Stimulated activated CD8-positive, alpha-beta memory T cell treated with anti-CD3 and anti-CD28 coated beads, Interleukin-4, amount 100 ng/mL, for 1 hour (primary cell): ENCODE measurements at places on chromosomes 7 and 10.

GRCh38 chr7:92953657-92954056 lies 117.3 kb upstream of the CDK6 start:
- no peak for DNase-seq

DNA sequence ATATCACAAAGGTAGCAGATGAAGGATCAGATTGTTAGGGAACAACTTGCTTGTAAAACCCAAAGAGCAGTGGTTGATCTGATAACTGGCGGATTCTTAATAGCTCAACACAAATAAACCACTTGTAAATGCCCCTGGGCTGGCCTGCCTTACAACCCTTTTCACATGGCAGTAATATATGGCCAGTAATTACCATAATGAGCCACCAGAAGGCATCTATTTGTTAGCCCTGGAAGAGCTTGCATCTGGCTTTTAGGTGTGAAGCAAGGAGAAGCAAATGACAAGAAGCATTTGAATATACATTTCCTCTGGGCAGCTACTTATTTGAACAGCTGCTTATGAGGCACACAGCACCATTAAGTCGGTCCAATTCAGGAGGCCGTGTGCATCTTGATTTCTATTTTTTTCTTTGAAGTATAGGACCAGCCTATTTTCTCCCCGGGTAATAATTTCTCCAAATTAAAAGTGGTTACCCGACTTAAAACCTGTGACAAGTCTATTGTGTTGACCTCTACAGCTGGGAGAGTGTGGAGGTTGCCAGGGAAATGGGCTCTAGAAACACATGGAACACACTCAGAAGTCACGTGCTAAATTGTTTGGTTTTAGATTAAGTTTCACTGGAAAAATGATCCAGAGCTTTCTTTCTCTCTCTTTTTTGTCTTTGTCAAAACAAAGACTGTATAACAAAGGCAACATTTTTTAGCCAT lies 113.4 kb downstream of the SEM1 start:
- no peak for DNase-seq

DNA sequence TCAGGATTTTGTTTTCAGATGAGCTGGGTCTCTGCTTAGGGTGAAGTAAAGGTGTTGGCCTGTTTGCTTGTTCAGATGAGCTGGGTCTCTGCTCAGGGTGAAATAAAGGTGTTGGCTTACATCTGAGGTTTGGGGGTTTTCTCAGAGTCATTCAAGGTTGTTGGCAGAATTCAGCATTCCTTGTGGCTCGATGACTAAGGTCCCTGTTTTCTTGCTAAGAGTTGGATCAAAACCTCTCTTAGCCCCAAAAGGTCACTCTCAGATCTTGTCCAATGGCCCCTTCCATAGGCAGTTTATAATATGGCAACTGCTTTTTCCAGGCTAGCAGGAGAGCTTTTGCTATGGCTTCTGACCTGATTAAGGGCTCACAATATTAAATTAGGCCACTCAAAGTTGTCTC lies 106.6 kb downstream of the ADAM22 start:
- no peak for DNase-seq

DNA sequence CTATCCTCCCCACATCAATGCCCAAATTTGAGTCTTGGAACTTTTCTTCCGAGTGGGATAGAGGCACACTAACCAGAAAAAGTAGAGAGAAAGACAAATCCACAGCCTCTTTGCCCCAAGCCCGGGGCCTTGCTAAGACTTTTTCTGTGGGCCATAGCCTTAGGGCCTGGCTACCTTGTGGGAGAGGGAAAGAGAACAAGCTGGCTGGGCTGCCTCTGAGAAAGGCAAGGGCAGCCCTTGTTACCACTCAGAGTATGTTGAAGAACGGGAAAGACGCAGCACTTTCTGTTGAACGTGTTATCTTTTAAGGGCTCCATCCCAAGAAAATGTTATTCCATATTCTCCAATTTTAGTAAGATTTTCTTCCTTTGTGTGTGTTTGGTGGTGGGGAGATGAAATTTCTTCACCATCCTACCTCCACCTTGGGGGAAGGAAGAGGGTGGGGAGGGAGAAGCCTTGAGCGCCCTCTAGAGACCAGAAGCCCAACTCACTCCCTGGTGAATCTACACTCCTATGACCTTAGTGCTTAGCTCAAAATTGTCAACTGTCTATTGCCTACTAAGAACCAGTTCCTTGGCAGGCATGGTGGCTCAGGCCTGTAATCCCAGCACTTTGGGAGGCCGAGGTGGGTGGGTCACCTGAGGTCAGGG lies 3.9 kb upstream of the NRF1 start:
- DNase-seq, result no peak

GRCh38 chr10:6347391-6347951 lies 144.7 kb downstream of the PFKFB3 start:
- peak; percentile 8 for DNase-seq

DNA sequence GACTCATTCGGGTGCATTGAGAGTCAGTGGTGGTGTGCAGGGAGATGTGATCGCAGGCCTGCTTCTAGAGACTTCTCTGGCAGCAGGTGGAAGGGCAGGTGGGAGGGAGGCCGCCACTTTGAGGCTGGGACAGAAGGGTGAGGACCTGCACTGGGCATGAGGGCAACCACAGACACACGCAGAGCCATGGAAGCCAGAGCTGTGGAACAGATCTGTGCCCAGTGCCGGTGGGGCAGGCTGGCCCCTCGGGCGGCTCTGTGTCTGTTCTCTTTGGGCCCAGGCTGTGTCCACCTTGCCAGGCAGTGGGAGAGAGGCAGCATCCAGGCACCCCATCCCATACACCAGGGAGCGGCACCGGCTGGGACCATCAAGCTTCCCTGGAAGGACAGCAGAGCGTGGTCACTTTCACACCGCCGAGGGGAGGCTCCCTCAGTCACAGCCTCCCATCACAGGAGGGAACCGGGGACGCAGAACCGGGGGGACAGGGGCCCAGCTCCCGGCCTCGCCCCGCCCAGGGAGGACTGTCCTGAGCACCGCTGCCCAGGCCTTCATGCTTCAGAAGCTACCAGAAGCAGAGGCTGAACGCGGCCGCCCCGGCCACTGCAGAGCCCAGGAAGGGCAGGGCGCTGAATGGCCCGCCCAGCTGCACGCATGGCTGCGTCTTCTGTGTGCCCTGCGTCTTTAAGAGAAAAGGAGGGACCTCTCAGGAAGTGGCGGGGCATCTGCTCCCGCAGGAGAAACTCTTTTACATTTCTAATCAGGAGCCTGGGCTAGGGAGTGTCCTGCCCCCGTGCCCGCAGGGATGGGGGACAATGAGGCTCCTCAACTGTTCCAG lies 32.1 kb downstream of the EN2 start:
- no peak for DNase-seq

- DNase-seq, result no peak
These were observed 94.7 kb downstream of the OSBPL3 start for GRCh38 chr7:24885305-24885704.
